ENCODE measurements at places on chromosomes 3 and 15.

- peak; percentile 85 for DNase-seq
Measured at GRCh38 chr15:70892912-70893560, 410 bp downstream of the LRRC49 start.

DNA sequence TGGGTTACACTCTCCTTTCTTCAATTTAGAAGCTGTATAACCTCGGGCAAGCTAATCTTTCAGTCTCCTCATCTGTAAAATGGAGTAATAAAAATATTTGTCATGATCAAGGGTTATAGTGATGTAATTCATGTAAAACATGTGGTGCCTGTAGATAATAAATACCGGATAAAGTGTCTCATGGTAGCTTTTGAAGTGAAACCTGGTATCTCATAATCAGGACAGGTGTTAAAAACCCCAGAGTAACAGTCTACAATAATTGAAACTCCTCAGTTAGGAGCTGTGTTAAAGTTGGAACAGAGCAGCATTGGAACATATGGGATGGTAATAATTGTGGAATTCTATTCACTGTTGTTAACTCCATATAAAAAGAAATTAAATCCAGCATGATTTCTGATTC, 884 bp upstream of the KNL1 start:
- no peak for DNase-seq

GRCh38 chr15:45187894-45188830, at the start of gene SHF:
SHF (minus strand) TSS chr15:45187966; CDS start chr15:45187951, 15 bp downstream.
- peak; percentile 35 for DNase-seq

DNA sequence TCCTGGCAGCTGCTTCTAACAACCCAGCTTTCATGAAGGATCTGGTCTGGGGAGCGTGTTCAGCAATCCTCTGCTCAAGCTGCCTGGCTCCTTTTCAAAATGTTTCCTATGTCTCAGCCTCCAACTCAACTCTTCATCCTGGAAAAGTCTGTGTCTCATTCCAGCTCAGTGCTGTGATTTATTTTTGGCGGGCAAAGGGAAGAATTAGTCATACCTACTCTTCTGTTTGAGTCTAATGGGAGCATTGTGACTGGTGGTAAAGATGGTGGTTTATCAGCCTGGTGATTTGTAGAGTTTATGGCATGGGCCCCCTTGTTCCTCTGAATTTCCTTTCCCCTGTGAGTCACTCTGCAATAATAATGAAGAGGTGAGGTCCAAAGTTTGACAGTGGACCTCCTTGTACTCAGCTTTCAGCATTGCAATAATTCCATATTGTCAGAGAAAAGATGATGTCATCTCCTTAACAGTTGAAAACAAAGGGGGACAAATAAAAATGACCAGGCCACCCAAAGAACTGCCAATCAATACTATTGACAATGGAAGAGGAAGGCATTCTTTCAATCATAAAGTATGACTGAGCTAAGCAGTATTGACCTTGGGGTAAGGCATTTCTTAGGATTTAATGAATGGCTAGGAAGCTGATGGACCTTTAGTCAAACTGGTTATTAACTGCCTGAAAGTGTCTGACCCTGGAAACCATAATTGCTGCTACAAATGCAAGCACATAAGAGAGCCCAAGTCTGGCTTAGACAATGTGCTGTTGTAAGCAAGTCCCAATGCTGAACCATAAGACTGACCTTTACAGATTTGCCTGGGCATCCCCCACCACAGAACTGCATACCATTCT, 204.7 kb upstream of the MCTP2 start:
- peak; percentile 95 for DNase-seq

- DNase-seq, result no peak
Measured at GRCh38 chr15:38793206-38793810, 228.7 kb upstream of the RASGRP1 start.

- DNase-seq, result no peak
Measured at GRCh38 chr3:63966871-63967270, 54.7 kb upstream of the SCAANT1 start.

GRCh38 chr3:53884623-53885022, 2.7 kb upstream of the ACTR8 start:
- no peak for DNase-seq

GRCh38 chr3:107953722-107954121, 137.1 kb downstream of the CD47 start:
- DNase-seq, result no peak

GRCh38 chr15:71276336-71276665, 161.0 kb downstream of the THSD4 start:
- DNase-seq, result no peak

GRCh38 chr3:33372218-33373081, 67.8 kb downstream of the UBP1 start:
- peak; percentile 78 for DNase-seq

- no peak for DNase-seq
Measured at GRCh38 chr3:6315906-6316305, 545.0 kb upstream of the GRM7 start.

- no peak for DNase-seq
Measured at GRCh38 chr15:98514034-98514622, 134.2 kb upstream of the IGF1R start.

DNA sequence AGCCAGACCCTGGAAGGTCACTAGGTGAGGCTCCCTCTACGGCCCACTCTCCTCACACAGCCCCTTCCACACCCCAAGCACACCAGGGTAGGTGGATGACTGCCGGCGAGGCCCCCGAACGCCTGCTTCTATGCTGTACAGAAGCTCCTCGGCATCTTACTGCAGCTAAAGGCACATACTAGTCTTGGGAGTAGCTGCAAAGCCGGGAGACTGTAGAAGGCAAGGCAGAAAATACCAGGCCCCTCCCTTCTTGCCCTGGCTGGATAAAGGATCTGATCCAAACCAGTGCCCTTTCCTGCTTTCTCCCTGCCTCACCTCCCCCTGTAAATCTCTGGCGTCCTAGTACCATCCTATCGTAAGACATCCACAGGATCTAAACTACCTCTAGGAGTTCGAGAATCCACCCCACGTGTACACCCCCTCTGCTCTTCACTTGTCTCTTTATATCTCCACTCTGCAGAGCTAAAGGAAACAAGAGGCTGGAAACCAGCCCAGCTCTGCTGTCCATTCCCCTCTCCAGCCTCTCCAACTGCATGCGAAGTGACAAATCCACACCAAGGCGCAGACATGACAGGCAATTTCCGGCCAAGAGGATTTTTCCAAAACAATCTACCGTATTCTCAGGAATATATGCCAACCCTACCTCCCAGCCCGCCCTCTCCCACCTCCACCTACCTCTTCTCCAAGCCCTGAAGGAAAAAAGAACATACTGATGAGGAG, 11.8 kb downstream of the TNK2 start:
- DNase-seq, result peak; percentile 83

GRCh38 chr15:32643907-32644445, 2.5 kb downstream of the SCG5 start:
- no peak for DNase-seq

DNA sequence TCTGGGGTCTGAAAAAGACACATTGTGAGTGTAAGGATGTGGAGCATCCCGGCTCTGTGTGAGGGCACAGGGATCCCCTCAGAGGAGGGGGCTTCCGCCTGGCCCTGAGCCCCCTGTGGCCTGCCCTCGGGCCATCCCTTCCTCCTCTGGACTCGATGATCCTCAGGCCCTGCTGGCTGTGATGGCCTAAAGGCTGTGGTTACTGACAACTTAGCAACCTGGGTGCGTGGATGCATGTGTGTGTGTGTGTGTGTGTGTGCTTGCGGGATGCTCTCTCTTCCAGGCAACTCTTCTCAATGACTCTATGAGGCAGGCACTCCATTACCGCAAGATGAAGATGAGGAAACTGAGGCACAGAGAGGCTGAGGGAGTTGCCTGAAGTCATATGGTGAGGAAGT, 66.0 kb downstream of the ASB7 start:
- DNase-seq, result no peak

DNA sequence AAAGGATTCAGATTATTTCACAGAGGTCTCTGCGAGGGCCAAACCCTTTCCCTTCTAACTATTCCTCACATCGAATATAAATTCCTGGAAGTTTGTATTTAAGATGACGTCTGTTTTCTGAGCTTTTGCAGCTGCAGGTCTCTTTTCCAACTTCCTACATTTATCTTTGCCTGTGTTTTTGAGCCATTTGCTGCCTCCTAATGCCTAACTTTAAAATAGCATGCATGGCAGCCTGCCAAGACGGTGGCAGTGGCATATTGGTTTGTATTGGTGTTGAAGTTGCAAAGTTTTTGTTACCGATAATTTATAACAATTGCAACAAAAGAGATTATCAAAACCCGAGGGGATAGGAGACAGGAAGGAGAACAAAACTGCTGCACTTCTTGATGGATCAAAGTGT, 187.1 kb upstream of the DNAJC19 start:
- DNase-seq, result peak; percentile 67

GRCh38 chr15:80918196-80918783, 71.3 kb downstream of the MESD start:
- DNase-seq, result no peak

DNA sequence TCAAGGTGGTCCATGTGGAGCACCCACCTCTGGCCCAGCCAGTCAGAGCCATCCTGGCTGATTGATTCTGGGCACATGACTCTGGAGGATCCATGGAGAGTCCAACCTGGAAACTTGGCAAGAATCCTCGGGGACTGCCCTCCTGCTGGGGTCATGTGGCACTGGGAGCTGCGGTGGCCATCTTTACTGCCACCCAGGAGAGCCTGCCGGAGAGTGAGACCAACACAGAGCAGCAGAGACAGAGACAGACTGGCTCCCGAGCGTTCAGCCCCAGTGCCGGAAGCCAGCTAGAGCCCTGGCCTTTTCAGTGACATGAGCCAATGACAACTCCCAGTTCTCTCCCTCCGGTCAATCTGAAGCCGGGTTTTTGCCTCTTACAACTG, 11.5 kb upstream of the GATA2 start:
- DNase-seq, result no peak

DNA sequence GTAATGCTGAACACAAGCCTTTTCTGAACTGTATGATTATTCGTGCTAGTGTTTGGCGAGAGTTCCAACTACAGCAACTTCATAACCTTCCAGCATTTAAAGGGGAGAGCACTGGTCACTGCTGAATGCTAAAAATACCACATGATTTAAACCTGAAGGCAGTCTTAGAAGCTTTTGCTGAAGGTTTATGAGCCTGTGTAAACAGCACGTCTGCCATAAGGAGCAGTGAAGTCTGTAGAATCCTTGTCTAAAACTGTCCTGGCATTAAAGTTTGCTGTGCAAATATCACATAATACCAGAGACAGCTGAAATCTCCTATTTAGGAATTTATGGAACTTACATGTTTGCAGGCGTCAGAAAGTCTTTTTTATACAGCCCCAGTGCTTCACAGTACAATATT, 5.9 kb downstream of the SATB1 start:
- no peak for DNase-seq

GRCh38 chr3:94132777-94133176, 69.9 kb downstream of the NSUN3 start:
- no peak for DNase-seq

- DNase-seq, result peak; percentile 75
Measured at GRCh38 chr15:72389231-72389630, 8.9 kb upstream of the TMEM202 start.

GRCh38 chr3:62319570-62320243, 53.6 kb downstream of the FEZF2 start:
- DNase-seq, result no peak

- DNase-seq, result no peak
Measured at GRCh38 chr3:117080872-117081271, 371.3 kb downstream of the TUSC7 start.

DNA sequence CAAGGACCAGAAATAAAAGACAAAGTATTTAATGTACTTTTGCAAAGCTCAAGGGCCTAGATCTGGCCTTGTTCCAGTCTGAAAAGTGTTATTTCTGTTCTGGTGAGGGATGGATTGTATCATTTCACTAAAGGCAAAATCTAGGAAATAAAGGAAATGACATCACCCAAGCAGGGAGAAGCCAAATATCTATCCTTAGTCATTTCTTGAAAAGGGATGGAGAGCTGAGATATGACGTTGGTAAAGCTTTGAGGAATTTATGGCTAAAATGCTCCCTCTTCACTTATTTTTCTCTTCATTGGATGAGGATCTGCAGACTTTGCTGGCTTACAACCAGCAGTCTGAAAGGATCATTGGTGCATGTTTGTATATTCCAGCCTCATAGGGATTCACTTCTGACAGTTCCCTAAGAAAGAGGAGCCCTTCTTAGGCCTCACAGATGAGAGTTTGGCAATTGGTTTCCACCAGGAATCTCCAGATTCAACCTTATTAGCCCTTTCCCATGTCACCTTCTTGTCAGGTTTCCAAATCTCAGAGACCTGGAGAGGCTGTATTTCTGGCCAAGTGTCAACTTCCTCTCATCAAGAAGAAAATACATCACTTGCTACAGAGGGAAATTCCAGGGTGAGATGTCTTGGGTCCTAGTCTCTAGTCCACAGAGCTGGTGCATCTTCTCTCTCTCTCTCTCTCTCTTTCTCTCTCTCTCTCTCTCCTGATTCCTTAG, 93.7 kb upstream of the BOC start:
- DNase-seq, result peak; percentile 96

- DNase-seq, result peak; percentile 30
Measured at GRCh38 chr3:183161552-183162336, 790 bp downstream of the LAMP3 start.

- DNase-seq, result no peak
Measured at GRCh38 chr15:67372986-67373675, 118.5 kb downstream of the IQCH start.

DNA sequence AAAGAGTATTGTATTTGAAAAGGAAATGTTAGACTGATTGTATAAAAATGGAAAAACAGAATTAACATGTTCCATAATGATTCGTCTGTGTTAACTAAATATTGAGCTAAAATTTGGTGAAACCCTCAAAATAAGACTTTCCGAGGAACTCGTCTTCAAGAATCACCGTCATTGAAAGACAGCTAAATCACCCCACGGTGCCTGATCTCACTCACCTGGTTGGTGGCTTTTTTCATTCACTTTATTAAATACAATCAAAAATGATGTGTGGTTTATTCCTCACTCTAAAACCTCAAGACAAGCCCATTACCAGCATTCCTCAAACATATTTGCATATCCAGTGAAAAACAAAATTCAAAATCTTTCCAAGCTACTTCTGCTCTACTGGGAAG, 153.9 kb downstream of the FOXP1 start:
- DNase-seq, result no peak

GRCh38 chr3:49021813-49022687, at the start of gene NDUFAF3:
NDUFAF3 (plus strand) TSS chr3:49022121; CDS start chr3:49022145, 24 bp downstream.
- peak; percentile 92 for DNase-seq

- DNase-seq, result no peak
Measured at GRCh38 chr3:42742259-42742658, 30.8 kb downstream of the CCDC13 start.

DNA sequence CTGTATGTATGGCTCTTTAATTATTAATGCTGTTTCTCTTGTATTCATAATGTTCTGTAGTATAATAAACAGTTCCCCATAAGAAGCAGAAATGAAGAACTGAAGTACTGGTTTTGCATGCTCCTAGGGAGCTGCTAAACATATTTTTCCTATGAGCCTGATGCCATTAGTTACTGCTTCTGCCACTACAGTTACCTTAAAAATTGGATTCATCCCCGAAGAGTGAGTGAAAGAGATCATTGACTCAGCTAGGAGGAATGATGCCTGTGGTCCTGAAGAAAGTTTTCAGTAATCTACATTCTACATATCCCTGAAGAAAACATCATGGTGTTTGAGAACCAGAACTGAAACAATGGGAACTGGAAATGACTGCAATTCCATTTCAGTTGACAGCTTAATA, 37.1 kb upstream of the ST3GAL6 start:
- peak; percentile 62 for DNase-seq

- DNase-seq, result no peak
Measured at GRCh38 chr3:145752576-145752975, 408.4 kb downstream of the PLOD2 start.

GRCh38 chr3:160739079-160739478, 17.0 kb upstream of the PPM1L start:
- peak; percentile 3 for DNase-seq

GRCh38 chr15:61243983-61244593, 15.0 kb upstream of the RORA start:
- DNase-seq, result no peak
